M059J (cell line): ENCODE measurements at places on chromosomes 2 and 18. TPM values are rescaled to one million over a fixed set of nuclear protein-coding genes. Genes with fewer than 3 reads are reported as not detected.

GRCh38 chr18:44824884-44825283, 144.2 kb downstream of the SETBP1 start:
- DNase-seq = no peak

DNA sequence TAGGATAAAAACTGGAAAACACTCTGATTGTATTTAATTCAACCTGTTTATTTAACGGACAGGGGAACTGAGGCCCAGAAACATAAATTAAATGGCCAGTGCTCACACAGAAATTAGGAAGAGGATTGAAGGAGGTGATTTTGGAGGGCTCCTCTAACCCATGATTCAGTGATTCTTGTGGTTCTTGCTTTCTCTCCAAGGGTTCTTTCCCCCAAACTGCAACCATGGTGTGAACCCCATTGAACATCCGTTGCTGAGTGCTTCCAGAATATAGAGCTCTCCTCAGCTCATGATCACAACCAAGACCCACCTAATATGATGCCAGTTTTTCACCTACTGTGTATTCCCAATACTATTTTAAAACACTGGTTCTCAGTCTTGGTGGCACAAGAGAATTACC, 41.4 kb downstream of the BMP10 start:
- DNase-seq = no peak

DPP4 gene
- total RNA-seq = 13.5 and 17.5 TPM in 2 replicates

TLX2 gene
- 0.10 and 0.34 TPM in 2 replicates for total RNA-seq

DNA sequence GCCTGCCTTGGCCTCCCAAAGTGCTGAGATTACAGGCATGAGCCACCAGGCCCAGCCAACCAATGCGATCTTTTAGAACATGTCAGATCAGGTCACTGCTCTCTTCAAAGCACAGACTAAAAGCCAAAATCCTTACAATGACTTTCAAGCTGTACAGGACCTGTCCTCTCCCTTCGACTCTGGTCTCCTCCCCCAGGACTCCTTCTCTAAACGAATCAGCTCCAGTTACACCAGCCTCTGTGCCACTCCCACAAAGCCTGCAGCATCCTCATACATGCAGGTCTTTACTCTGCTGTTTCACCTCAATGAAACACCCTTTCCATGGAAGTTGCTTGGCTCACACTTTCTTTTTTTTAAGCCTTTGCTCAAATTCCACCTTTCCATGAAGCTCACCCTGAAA, 436.0 kb downstream of the METTL4 start:
- DNase-seq = no peak
